Cardiac atrium fibroblast (primary cell): ENCODE measurements at places on chromosomes 11 and 22. TPM values are rescaled to one million over a fixed set of nuclear protein-coding genes. Genes with fewer than 3 reads are reported as not detected.

RASSF7 gene
- total RNA-seq: 8.3 and 11.3 TPM in 2 replicates

SLN gene
- not detected in 2 replicates for total RNA-seq

KDM4D gene
- 0.72 and 1.9 TPM in 2 replicates for total RNA-seq

MISFA gene
- 7.6 TPM in 1 of 2 replicates, not detected in the other for total RNA-seq

DBX1 gene
- not detected in 2 replicates for total RNA-seq

GSTT2B gene
- 0.97 and 1.4 TPM in 2 replicates for total RNA-seq

WT1 gene
- total RNA-seq: 2.4 and 10.1 TPM in 2 replicates

OR8H1 gene
- not detected in 2 replicates for total RNA-seq

PLA2G6 gene
- 10.3 and 15.1 TPM in 2 replicates for total RNA-seq
